ENCODE measurements at places on chromosomes 1 and 21. TPM values are rescaled to one million over a fixed set of nuclear protein-coding genes. Genes with fewer than 3 reads are reported as not detected.

The MATN1 gene
- polyA plus RNA-seq, result 1.4 TPM

The NPHS2 gene
- not detected for polyA plus RNA-seq

The ACTL8 gene
- not detected for polyA plus RNA-seq

The PROK1 gene
- not detected for polyA plus RNA-seq

The LCE1D gene
- polyA plus RNA-seq, result not detected

All from cardiac muscle cell (in vitro differentiated cells and primary cell).